ENCODE measurements at places on chromosomes 3 and 15.

DNA sequence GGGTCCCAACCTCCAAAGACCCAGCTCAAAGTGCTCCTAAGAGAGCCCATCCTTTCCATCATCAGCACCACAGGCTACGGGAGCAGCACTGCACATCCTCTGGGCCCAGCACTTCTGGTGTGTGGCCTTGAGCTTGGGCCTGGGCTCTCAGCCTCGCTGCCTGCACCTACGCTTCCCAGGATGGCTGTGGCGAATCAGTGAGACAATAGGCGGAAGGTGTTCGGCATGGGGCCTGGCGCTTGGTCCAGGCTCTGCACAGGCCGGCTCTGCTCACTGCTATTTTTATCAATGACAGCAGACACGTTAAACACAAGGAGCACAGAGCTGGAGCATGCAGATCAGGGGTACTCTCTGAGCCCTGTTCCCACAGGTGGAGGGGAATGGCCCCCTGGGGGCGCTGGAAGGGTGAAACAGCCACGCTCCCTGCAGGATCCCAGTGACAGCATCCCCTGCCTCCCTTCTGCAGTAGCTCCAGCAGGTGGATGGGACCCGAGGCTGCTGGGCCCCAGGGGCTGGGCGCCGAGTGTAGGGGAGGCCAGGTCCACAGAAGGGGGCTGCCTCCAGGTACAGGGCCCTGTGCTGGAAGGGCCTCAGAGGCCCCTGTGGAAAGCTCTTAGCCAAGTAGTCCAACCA lies 90.0 kb upstream of the RPL32 start:
- no peak for DNase-seq

DNA sequence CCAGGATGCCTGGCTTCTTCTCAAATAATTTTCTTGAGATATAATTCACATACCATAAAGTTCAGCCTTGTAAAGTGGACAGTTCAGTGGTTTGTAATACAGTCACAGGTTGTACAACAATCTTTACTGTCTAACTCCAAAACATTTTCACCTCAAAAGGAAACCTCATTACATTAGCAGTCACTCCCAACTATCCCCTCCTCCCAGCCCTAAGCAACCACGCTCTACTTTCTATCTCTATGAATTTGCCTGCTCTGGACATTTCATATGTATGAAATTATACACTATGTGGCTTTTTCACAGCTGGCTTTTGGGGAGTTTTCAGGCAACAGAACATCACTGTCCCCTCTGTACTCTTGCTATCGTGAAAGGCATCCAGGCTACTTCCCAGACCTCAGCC lies 17.5 kb downstream of the TGM5 start:
- DNase-seq: no peak

DNA sequence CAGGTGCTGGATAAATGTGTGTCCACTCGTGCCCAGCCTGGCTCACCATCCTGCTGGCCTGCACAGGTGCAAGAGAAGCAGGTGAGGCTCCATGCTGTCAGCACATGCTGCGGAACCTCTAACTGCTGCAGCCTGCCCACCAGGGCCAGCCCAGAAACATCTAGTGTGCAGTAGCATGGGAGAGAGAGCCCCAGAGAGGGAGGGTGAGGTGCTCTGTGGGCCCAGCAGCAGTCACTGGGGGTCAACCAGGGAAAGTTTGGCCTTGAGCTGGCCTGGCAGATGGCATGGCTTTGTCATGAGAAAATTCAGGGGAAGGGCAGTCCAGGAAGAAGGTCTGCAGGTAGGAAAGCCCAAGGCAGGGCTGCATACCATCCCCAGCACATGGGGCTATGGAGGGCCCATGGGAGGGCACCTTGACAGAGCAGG lies 18.2 kb upstream of the PRR23E start:
- no peak for DNase-seq

DNA sequence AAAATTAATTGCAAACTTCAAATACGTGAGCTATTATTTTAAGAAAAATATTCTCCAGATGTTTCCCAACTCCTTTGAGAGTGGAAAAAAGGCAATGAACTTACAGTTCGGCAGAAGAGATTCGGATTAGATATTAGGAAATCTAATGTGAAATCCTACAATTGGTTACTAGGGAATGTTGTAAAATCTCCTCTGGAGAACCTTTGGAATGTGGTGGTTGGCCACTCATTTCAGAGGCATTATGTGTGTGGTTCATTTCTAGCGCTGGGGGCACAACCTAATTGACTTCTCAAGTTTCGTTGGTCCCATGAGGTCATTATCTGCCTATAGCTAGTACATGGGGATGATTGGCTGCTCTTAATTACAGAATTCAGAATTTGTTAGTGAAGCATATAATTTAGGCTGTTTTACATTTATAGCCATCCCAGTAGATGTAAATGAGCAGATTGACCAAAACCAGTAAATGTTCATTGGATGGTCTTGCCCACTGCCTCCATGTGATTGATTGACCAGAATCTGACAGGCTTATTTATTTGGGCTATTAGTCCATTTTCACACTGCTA lies 34.6 kb upstream of the CMSS1 start:
- no peak for DNase-seq

GRCh38 chr3:160193644-160194192 lies 31.5 kb upstream of the C3orf80 start:
- DNase-seq: no peak

DNA sequence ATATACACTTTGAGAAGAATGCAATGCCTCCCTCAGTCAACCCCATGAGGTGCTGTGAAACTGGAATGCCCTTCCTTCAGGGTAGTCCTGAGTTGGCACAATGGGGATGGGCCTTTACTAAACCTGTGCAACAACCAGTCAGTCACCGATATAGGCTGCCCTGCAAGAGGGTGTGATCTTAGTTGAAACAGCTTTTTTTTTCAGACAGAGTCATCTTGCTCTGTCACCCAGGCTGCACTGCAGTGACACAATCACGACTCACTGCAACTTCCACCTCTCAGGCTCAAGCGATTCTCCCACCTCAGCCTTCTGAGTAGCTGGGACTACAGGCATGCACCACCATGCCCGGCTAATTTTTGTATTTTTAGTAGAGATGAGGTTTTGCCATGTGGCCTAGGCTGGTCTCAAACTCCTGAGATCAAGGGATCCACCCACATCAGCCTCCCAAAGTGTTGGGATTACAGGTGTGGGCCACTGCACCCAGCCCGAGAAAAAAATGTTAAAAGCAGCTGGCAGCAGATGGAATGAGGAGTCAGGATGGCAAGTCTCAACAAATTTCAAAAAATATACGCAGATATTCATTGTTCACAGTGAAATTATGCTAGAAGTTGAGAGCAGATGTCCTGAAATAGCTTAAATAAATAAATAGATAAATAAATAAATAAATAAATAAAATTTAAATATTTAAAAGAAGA lies 31.8 kb downstream of the MYO5A start:
- DNase-seq: no peak

DNA sequence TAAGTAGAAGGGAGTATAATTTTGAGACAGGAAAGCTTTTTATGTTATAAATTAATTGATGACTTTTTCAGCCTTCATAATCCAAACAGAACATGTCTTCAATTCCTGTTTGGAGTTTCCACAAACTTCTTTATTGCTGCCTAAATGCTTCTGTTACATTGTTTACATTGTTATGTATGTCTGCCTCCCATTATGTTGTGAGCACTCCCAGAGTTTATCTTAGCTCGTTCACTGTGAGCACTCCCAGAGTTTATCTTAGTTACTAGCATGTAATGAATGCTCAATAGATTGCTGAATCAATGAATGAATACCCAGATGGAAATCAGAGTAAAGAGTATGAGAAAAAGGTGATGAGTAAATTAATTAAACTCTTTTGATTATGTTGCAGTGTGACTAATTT lies 1178.0 kb downstream of the ROBO1 start:
- no peak for DNase-seq

DNA sequence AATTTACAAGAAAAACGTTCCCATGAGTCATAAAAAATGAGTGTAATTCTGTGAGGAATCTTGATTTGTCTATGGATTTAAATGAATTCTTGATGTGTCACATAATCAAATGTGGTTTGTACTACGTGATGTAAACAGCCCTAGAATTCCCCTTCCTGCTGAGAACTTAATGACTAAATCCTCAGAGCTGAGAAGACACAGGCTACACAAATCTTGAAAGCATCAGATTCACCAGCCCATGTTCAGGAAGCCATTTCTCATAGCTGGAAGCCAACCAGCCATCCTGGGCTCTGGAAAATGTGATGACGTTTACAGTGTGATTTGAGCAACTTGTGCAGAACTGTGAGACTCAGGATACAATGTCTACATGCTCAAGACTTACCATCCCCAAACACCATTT lies 193.7 kb upstream of the MME start:
- DNase-seq: no peak

GRCh38 chr3:54892168-54892567 lies 35.7 kb downstream of the LRTM1 start:
- no peak for DNase-seq

GRCh38 chr3:123143669-123144411 lies 57.9 kb upstream of the SEC22A start:
- DNase-seq: no peak

DNA sequence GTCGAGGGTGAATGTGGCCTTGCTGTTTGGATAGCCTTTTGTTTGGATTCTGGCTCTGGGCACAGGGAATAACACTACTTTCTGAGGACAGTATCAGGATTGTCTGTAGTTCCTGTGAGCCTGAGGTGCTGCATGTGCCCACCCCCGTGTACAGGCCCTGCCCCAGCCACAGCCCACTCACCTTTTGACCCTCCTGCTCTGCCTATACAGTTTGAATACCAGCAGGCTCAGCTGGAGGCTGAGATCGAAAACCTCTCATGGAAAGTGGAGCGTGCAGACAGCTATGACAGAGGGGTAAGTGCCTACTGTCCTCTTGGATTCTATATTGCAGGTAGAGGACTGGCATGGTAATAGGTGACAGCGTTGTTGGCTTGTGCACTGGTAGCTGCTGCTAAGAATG lies 7.4 kb upstream of the P4HTM start:
- DNase-seq: no peak

DNA sequence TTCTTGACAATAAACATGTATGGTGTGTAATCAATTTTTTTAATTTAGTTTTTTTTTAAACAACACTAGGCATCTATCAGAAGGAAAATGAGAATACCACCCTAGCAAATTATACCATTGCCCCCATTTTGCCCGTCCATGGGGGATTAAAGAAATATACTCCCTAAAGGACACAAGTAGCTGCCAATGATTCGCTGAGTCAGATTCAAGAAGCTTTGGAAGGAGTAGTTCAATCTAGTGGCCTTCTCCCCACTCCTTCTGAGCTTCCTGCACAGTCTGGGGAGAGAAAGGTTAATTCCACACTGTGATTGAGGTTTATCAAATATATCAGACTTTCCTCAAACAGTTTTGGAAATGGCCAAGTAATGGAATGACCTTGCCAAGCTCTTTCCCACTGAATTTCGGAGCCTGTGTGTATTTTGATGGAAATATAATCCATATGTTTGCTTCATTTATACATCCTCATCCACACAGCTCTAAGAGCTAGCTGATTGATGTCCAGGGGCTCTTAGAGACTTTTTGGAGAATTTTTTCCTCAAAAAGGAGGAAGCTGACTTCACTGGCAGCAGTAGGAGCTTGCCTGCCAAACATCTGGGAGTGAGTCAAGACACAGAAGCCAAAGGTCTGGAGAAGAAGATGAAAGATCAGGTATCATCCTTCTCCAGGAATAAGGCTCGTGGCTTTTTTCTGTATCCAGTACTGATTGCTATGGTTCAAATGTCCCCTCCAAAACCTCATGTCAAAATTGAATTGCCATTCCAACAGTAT lies 478.5 kb upstream of the PROK2 start:
- no peak for DNase-seq

- DNase-seq: no peak
These were observed 5.7 kb downstream of the LRIG1 start for GRCh38 chr3:66494959-66495667.

DNA sequence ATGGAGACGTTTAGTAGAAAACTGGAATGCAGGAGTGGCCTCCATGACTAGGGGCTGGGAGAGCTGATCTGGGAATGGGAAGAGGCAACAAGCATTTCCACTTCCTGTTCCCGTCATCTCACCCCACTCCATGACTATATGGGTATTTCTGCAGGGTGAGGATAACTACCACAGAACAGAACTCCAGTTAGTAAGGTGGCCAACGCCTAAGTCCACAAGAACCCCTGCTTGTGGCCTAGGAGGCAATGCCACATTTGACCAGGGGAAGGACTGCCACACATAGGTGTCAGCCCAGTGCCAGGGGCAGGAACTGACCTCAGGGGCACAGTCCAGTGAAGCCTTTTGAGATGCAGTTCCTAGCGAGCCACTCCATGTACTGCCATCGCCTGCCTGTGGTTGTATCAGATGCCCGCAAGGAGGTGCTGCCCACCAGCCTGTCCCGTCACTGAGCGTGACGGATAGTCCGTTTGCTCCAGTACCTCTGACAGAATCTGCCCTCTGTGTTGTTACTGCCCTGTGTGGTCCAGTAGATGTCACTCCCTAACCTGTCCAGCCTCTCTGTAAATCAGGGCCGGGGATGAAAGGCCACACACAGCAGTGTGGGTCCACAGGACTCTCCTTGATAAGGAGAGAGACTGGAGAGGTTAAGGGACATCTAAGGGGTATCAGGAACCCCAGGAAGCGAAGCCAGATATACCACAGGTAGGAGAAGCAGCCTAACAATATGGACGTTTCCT lies 3.5 kb upstream of the MTFMT start:
- DNase-seq: peak; percentile 70

DNA sequence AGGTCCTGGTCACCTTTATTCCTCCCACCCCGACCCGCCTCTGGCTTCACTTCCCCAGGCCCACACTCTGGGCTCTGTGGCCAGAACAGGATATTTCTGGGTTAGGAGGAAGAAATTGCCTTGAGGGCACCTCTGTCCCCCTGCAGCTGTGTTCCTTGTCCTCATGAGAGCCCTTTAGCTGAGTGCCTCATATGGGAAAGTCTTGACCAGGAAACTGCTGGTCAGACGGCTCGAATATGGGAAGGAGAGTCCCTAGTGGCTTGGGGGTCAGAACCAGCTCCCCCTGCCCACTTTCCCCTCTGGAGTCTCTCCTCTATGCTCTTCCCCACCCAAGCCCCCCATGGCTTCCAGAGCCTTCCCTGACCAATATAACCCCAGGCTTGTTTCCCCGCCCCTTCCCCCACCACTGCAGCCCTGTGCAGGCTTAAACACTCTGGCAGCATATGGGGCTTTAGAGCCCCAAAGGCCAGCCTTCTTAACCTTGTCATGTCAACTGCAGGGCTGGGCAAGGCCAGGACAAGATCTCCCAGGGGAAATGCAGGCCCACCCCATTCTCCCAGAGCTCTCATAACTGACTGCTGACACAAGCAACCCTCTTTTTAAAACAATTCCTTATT lies 36.4 kb downstream of the SEC22C start:
- DNase-seq: no peak

DNA sequence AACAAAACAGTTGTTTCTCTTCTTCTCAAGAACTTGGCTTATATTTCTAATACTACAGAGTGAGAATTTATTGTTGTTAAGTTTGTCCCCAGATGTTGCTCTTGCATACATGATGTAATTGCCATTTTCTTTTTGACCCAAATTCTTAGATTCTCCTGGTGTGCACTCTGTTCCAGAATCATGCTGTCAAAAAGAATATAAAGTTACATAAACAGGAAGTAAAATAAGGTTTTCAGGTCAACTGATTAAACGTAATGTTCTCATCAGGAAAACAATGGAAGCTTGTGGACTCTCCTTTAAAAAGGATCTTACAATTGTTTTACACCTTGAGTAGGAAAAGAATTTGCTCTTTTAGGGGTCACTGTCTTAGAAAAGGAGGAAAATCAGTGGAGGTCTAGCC lies 121.8 kb downstream of the ADAM10 start:
- no peak for DNase-seq

GRCh38 chr3:148366743-148367410 lies 330.8 kb upstream of the AGTR1 start:
- peak; percentile 33 for DNase-seq

Measured in Kasumi-1 (cell line).